ENCODE measurements at places on chromosomes 4 and X. TPM values are rescaled to one million over a fixed set of nuclear protein-coding genes. Genes with fewer than 3 reads are reported as not detected.

PLP1 gene
- 3.6 TPM for total RNA-seq

SAGE1 gene
- not detected for total RNA-seq

MAGEB10 gene
- not detected for total RNA-seq

RRH gene
- 0.37 TPM for total RNA-seq

All from Caco-2 (cell line).